CD4-positive, alpha-beta T cell treated with Interleukin-17A for 1 hour (primary cell): ENCODE measurements at places on chromosomes 7 and 10.
A peak's percentile ranks its signal among the peaks of the same experiment; 100 is the strongest.

DNA sequence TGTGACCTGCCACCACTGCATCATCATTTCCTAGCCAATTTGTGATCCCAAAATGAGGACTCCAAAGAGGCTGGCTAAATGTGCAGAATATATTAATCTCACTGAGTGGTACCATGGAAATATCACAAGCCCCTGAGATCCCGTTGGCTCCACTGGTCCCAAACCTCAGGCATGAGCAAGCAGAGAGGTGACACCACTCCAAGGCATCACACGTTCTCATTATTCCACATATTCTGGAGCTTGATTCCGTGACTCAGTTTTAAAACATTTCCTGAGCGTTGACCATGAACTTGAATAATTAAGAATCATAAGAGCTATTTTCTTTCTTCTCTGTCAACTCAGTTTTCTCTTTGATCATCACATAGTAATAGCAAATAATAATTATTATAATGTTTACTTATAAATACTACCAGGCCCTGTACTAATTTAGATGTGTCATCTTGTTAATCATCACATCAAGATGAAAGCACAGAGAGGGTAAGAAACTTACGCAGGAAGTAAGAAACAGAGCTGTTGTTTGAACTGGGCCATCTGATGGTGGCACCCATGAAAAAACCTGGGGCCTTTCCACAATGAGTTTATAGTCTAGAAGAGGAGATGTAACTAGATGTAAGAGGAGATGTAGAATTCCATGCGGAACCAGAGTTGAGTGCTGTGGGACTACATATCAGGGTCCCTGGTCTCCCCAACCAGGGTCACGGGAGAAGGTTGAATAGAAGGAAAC is 3.5 kb downstream of the APBB1IP start:
- DNase-seq = peak; percentile 70

GRCh38 chr10:88118729-88119128 is 255.3 kb downstream of the PTEN start:
- DNase-seq = no peak

DNA sequence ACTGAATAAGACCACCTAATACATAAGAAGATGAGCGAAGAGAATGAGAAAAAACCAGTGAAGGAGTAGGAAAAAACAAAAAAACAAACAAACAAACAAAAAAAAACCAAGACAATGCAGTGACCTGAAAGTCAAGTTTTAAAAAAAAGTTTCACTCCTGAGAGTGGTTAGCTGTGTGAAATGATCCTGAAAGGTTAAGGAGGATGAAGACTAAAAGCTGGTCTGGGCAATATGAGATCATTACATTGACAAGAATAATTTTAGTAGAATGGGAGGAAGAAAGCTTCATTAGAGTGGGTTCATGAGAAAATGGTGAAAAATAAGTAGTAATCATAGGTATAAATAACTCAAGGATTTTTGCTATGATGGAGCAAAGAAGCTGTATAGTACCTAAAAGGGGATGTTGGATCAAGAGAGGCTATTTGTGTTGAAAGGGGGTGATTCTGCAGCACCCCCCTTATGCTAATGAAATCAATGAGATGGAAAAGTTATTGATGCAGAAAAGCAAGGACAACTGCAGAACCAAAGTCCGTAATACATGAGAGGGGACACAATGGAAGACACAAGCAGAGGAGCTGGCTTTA is 80.2 kb downstream of the KMT2C start:
- DNase-seq = no peak

DNA sequence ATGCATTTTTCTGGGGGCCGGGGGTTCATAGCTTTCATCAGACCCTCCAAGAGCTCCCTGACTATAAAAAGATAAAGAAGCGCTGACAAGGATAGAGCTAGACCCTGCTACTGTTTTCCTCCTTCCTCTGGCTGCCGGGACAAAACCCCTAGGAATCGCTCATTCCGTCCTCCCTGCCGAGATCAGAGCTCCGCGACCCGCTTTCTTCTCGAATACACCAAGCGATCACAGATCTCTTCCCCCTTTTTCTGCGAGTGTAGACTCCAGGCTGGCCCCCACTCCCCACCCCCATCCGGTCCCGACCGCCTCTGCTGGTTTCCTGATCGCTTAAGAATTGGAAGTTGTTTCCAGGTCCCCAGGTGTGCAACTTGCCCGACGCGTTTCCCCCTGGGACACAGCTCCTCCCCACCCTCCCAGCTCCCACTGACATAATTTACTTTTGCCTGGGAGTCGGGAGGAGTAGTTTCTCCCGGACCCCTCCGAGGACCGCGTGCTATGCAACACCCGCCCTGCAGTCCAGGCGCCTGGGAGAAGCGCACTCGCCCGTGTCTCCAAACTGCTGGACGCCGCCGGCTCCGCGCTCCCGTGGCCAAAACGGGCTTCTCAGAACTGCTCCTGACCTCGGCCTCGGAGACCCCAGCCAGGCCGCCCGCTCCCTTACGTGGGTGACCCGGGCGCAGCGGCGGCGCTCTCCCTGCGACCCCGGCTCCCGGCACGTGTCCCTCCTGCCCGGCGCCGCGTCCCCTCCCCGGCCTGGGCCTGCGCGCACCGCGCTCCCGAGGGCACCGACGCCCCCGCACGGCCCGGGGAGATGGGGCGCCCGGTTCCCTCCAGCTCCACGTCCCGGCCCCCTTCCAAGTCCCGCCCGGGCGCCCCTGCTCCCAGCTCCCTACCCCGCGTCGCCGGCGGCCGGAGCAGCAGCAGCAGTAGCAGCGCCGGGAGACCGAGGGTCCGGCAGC is 552 bp downstream of the IL15RA start:
- peak; percentile 40 for DNase-seq

DNA sequence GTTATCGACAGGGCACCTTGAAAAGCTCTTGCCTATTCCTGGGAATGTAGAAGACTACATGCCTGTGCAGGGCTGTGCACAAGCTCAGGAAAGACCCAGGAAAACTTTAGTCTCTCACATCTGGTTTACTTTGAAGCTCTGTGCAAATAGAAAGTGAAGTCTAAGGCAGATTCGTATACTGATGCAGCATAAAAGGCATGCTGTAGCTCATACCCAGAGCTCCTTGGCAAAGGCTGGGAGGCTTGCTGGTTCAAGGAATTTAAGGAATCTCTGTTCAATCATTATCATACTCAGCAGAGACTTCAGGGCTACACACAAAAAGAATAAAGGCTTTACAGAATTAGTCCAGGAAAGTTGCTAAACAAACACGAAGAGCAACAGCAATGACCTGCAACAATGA is 192.0 kb downstream of the OTUD1 start:
- DNase-seq = no peak

- no peak for DNase-seq
These were observed 87.5 kb upstream of the HGF start for GRCh38 chr7:81857385-81857784.

DNA sequence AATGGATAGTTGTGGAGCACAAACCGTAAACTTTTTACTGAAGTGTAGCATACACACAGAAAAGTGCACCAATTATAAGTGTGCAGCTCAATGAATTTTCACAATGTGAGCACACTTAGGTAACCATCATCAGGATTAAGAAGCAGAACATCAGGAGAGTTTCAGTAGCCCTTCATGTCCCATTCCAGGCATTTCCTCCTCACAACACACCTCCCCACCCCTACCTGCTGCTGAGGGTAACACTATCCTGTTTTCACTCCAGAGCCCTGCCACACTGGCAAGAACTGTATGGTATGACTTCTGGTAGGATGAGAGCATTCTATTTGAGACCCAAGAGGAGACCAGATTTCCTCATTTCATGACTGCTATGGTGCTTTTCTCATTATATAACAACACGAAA is 166.5 kb downstream of the PPP1R3A start:
- no peak for DNase-seq

GRCh38 chr7:129391546-129392171 is 42.6 kb upstream of the STRIP2 start:
- no peak for DNase-seq

DNA sequence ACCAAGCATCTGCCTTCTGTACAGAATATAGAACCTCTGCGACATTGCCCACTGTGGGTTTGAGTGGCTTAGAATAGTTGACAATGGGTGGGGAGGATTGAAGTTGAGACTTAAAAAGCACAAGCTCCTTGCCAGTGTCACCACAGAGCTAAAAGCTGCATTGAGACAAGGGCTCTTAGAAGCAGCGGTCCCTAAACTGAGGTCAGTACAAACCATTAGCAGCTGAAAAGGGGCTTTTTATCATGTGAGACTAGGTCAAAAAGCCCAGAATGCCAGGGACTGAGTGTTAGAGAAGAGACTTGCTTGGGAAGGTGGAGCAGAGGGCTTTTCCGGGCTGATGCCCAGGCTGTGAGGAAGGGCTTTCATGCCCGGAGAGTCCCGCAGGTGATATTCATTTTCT is 91.3 kb downstream of the POU6F2 start:
- no peak for DNase-seq

DNA sequence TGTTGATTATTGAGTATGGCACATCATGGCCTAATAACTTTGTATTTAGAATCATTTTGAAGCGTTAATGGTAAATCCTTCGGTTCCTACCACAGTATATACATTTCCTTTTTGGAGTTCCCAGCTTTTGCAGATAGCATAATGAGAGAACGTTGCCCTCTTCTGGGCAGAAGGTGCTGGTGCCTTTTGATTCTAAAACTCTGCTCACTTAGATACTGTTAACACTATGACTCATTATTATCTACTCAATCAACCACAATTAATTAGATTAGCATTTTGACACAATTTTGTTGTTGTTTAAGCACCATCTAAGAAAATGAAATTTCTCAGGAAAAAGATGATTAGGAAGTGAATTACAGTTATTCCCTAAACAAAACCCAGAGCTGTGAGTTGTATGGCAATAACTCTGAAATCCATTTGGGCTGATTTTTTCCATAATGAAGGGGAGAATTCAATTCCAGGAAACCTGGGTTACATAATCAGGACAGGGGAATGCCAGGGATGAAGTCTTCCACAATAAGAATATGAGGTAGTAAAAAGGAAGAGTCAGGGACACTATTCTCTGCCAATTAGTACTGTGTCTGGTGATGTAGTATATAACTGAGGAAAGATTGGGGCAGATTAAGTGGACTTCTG is 11.5 kb upstream of the DLD start:
- DNase-seq = peak; percentile 69

GRCh38 chr10:19902456-19902855 is 86.2 kb downstream of the PLXDC2 start:
- DNase-seq = no peak

GRCh38 chr7:100604028-100604975 is 2.1 kb downstream of the PCOLCE start:
- DNase-seq = peak; percentile 88

- no peak for DNase-seq
These were observed 182.0 kb downstream of the RPS24 start for GRCh38 chr10:78215645-78216044.

DNA sequence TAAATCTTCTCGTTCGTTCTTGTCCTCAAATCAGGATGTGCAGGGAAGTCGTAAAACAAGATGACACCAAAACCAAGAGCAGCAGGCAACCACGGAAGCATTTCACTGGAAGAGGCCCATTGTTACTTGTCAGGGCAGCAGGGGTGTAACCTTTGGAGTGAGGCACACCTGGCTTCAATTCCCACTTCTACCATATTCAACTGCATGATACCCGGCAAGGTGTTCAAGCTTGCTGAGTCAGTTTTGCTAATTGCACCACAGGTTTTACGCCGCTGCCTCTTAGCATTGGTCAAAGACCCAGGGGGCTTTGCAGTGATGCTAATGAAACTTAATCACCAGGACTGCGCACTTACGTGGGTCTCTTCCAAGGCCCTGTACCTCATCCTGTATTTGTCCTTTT is 50.0 kb upstream of the PTER start:
- DNase-seq = no peak

DNA sequence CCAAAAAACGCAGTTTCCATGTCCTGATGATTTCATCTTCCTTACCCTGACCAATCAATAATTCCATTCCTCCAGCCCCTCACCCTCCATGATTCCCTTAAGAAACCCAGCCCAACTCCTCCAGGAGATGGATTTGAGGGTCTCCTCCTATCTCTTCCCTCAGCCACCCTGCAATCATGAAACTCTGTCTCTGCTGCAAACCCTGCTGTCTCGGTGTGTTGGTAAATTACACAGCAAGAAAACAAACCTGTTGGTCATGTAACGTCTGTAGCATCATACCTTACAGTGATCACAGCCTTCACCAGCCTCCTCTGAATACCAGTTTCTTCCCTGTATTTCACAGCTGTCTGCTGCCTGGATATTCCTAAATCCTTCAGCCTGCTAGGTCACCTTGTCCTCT is 300.7 kb upstream of the NEBL start:
- DNase-seq = no peak

- no peak for DNase-seq
These were observed at the start of gene FGF8 for GRCh38 chr10:101775273-101776160. FGF8 (minus strand) TSS chr10:101776114; CDS start chr10:101775900, 214 bp downstream.

- DNase-seq = no peak
These were observed 114.6 kb downstream of the SRI start for GRCh38 chr7:88105231-88105630.
